ENCODE measurements at places on chromosomes 1 and 21.
A peak's percentile ranks its signal among the peaks of the same experiment; 100 is the strongest.

- DNase-seq: no peak
These were observed 68.5 kb upstream of the PLXNA2 start for GRCh38 chr1:208312706-208313105.

DNA sequence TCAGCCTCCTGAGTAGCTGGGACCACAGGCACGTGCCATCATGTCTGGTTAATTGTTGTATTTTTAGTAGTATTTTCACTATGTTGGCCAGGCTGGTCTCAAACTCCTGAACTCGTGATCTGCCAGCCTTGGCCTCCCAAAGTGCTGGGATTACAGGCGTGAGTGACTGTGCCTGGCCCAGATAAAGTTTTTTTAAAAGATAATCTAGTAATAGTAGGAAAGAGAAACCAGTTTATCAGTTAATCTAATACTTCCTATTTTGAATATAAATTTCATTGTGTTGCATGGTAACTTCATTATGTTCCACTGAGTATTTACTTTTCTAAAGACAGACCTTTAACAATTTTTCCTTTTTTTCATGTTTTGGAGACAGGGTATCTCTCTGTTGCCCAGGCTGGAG is 10.0 kb downstream of the RABGAP1L start:
- DNase-seq: no peak

- no peak for DNase-seq
These were observed 35.4 kb upstream of the FGGY start for GRCh38 chr1:59261537-59261936.

DNA sequence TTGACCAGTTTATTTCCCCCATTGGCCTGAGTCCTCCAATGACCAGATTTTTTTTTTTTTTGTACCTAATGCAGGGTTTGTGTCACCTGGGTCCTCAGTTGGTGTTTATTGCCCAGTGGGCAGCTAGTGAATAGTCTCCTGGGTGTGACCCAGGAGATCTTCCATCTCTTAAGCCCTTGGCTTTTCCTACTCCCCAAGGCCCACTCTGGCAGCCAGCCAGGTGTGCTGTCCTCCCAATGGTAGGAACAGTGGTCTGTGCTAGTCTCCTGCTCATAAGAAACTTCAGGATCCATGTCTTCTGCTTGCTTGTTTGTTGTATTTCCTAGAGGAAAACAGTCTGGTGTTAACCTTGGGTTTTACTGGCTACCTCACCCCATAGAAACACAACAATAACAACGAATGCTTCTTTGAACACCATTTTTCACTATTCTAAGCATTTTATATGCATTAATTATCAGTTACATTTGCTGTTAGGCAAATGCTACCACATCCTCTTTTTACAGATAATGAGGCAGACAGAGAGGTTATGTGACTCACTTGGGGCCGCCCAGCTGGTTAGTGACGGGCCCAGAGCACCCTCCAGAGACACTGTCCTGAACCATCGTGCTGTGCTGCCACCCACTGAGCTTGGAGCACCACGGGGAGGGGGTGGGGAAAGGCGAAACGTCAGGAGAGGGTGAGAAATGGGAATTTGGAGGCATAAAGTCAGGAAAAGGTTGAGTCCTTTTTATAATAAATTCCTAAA is 107.5 kb downstream of the HIVEP3 start:
- peak; percentile 18 for DNase-seq

DNA sequence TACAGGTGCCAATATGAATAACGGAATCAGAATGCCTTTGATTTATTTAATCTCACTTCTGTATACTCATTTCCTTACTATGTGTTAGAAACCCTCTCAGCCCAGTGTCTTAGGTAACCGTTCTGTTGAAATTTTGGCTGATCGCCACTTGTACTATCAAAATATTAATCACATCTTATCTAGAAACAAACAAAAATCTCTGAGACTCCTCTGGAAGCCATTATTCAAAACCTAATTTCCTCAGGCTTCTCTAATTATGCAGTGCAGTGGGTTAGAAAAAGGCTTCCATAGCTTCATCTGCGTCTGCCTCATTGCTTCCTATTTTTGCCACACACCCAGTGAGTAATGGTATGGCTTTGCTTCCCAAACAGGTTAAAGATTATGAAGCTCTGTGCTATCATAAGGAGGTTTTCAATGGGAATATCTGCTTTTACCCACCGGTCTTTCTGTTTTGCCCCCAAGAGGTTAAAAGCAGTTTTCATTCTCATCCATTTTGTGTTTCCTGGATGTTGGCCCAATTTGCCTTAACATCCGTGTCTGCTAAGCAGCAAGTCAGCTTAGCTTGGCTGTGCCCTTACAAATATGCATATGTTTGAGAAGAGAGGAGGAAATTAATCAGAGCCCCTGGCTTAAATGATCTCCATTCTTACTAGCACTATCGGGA is 129.6 kb downstream of the RYR2 start:
- DNase-seq: no peak

GRCh38 chr21:31276663-31277062 is 67.4 kb downstream of the TIAM1 start:
- no peak for DNase-seq

- DNase-seq: no peak
These were observed 78.7 kb downstream of the FH start for GRCh38 chr1:241440904-241441303.
